ENCODE measurements at places on chromosomes 3 and 15.

- DNase-seq, result no peak
Observed at GRCh38 chr3:87367736-87368135, 91.4 kb upstream of the POU1F1 start.

GRCh38 chr3:13538520-13539291, 10.2 kb upstream of the FBLN2 start:
- DNase-seq, result no peak

- DNase-seq, result no peak
Observed at GRCh38 chr15:67469680-67470079, 51.3 kb upstream of the C15orf61 start.

- DNase-seq, result no peak
Observed at GRCh38 chr3:110869736-110870135, 201.9 kb upstream of the NECTIN3 start.

- DNase-seq, result no peak
Observed at GRCh38 chr15:50050986-50051743, 67.9 kb downstream of the ATP8B4 start.

- no peak for DNase-seq
Observed at GRCh38 chr15:29480278-29480677, 210.7 kb upstream of the NSMCE3 start.

DNA sequence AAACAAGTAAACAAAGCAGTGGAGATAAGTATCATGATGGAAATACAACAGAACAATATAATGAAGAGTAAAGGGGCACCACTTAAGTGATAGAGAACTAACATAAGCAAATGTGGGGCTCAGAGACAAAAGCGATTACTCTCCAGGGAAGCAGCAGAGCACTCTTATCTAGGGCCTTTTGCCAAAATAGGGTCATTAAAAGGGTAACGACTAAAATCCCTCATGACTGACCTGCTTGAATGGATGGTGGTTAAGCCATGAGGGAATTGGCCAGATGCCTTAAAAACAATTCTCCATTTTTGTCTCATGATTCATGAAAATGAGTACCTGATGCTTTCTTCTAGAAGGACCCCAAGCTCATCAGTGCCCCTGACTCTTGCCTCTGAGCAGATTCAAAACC, 3.2 kb upstream of the SLC7A14 start:
- no peak for DNase-seq

All from IMR-90 (cell line).